ENCODE measurements at places on chromosomes 2 and 18.

- no peak for DNase-seq
These were observed 114.3 kb upstream of the PPP1CB start for GRCh38 chr2:28637066-28638047.

- no peak for DNase-seq
These were observed 55.7 kb downstream of the LRRFIP1 start for GRCh38 chr2:237682856-237683670.

GRCh38 chr2:175627405-175627804, 374.7 kb downstream of the LNPK start:
- no peak for DNase-seq

- DNase-seq, result no peak
These were observed 297.8 kb downstream of the MYCN start for GRCh38 chr2:16238001-16238761.

DNA sequence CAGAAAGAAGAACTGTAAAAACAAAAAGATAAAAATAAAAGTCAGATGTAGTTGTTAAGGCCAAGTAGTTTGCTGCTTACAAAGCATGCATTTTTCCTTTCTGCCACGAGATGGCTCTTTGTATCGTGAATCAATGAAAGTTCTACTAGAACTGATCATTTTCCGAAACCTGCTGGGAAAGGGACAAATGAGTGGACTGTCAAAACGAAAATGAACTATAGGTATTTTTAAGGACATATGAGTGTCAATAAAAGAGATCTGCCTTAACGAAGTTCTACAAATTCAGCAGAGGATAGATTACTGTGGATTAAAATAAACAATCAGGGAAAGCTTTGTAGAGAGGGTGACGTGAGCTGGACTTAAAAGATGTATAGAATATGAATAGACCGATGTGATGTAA, 15.0 kb upstream of the ELOA2 start:
- DNase-seq, result no peak

GRCh38 chr2:66526180-66526579, 91.3 kb downstream of the MEIS1 start:
- DNase-seq, result no peak

Data from stimulated activated CD8-positive, alpha-beta memory T cell treated with anti-CD3 and anti-CD28 coated beads, Interleukin-2, amount 100 ng/mL, for 1 hour (primary cell).